NCI-H1105 treated with DMSO at 0.1 percent for 48 hours (cell line): ENCODE measurements at places on chromosomes 16 and 17.

DNA sequence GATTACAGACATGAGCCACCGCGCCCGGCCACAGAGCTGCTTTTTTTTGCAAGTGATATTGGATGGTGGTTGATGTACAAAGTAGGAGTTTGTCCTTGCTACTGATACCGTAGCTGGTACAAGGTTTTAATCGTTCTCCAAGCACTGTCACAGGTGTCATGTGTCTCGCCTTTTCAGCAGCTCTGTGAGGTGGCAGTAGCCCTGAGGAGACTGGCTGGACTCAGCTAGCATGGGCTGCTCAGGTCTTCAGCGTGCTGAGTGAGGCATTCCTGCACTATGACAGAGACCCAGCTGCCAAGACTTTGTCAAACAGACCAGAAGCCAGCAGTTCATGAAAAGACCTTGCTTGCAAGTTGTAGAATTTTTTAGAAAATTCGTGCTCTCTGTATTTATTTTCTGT is 7.2 kb downstream of the WWOX start:
- no peak for DNase-seq

DNA sequence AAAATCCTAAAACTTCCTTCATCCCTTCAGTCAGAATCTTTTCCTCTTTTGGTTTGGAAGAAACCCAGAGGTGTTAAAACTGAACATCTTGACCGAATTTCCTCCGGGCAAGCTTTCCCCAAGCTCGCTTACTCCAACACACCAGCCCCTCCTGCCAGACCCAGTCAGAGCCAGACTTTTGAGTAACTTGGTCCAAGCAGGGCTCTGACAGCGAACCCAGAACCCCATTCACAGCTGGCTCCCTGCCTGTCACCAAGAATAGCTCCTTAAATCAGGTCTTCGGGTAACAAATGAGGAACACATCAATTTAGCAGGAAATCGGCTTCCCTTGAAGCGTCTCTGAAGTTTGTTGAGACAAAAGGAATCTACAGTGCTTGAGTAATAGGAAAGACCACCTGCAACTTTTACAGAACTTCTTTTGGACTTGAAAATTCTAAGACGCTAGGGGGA is 27.3 kb downstream of the GAS7 start:
- no peak for DNase-seq

- DNase-seq = no peak
Observed at GRCh38 chr17:37833237-37833859, 88.5 kb upstream of the HNF1B start.

GRCh38 chr16:47732523-47733111 is 271.5 kb downstream of the PHKB start:
- DNase-seq = no peak

DNA sequence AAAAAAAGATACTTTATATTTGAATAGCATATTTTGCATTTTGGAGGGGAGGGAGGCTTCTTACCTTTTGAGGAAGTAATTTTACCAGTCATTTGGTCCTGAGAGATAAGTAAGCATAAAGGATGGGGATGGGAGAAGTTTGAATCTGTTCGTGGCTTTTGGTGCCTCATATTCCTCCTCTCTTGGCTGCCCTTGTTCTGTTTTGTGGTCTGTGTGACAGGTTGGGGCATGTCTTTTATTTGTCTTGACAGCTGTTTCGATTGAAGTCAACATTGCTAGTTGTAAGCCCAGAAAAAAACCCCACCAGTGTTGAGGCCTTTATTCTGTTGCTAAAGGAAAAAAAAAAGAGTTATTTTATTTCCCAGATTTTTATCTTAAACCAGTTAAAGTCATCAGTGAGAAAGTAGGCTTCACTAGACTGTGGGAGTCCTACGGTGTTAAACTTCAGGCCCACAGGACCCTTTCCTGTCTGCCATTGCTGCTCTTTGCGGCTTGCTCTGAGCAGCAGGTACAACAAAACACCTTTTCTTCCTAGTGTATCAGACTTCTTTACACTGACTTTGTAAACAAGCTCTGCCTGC is 11.4 kb downstream of the SLC7A6 start:
- peak; percentile 76 for DNase-seq

- DNase-seq = no peak
Observed at GRCh38 chr16:81526199-81526598, 81.6 kb downstream of the CMIP start.

DNA sequence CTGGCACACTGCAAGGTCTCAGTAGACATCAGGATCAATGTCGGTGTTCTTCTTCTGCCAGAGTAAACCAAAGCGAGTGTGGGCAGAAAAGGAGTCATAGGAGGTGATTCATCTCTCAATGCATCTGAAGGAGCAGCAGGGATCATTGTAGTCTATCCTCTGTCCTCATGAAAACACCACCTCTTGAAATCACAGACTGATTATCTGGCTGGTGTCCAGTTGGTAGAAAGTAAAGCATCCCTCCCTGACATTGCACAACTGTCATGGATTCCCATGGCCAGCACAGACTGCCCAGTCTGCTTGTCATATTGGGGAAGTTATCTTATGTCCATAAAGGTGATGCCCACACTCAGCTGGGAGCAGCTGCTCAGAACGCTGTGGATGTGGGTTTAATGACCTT is 74.1 kb downstream of the ABCC12 start:
- no peak for DNase-seq

- no peak for DNase-seq
Observed at GRCh38 chr16:22293137-22294106, 3.8 kb upstream of the POLR3E start.

- peak; percentile 15 for DNase-seq
Observed at GRCh38 chr17:49457564-49458535, 37.2 kb upstream of the NGFR start.

GRCh38 chr16:31187808-31188189 is 7.9 kb downstream of the FUS start:
- no peak for DNase-seq

DNA sequence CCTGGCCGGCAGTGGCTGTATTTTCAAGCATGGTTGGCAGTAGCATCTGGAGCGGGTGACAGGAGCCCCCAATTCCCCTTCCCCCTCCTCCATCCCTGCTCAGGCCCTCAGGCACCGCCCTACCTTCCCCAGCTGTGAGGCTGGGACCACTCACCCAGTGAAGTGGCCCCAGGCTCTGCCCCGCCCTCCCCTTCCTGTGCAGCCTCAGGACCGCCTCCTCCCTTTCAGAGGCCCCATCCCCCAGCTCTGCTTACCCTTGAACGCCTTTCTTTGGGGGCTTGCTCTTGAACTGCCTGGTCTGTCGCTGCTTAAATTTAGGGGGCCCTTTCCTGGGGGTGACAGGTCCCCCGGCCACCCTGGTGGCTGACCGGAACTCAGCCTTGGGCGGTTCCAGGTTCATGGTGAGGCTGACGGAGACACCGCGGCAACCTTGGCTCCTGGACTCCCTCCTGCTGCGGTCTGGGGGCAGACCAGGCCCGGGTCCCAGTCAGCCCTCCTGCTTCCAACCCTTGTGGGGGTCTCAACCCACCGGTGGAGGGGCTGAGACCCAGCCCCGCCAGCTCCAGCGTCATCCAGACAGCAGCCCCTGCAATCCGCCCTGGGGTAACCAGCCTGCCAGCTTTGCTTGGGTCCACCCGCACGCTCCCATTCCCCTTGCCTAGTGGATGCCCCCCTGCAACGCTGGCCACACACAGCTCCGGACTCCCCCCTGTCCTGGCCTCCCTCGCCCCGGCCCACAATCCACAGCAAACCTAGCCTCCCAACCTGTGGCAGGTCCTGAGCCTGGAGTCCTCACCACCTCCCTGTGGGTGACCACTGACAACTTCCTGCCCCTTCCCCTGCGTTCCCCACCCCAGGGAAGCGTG is 3.2 kb downstream of the PDE6G start:
- DNase-seq = no peak

GRCh38 chr17:46135126-46135812 is 58.0 kb downstream of the KANSL1 start:
- no peak for DNase-seq

GRCh38 chr17:83067071-83067717 is 12.2 kb upstream of the METRNL start:
- DNase-seq = no peak

DNA sequence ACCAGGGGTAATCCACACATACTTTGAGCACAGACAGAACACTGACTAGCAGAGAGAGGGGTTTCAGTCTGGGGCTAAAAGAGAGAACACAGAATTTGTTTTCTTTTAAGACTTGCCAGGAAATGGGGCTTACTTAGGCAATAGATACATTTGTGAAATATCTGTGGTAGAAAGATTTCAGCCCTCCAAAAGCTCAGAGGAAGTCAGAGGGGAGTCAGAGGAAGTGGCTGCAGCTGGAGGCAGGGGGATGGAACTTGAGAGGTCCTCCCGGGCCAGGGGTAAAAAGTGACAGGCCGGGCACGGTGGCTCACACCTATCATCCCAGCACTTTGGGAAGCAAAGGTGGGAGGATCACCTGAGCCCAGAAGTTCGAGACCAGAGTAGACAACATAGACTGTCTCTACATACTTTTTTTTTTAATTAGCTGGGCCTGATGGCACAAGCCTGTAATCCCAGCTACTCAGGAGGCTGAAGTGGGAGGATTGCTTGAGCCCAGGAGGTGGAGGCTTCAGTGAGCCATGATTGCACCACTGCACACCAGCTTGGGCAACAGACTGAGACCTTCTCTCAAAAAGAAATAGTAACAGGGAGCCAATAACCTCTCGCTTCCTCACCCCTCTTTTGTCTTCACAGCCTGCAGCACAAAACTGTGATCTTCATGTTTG is 49.9 kb downstream of the NLRC5 start:
- no peak for DNase-seq

DNA sequence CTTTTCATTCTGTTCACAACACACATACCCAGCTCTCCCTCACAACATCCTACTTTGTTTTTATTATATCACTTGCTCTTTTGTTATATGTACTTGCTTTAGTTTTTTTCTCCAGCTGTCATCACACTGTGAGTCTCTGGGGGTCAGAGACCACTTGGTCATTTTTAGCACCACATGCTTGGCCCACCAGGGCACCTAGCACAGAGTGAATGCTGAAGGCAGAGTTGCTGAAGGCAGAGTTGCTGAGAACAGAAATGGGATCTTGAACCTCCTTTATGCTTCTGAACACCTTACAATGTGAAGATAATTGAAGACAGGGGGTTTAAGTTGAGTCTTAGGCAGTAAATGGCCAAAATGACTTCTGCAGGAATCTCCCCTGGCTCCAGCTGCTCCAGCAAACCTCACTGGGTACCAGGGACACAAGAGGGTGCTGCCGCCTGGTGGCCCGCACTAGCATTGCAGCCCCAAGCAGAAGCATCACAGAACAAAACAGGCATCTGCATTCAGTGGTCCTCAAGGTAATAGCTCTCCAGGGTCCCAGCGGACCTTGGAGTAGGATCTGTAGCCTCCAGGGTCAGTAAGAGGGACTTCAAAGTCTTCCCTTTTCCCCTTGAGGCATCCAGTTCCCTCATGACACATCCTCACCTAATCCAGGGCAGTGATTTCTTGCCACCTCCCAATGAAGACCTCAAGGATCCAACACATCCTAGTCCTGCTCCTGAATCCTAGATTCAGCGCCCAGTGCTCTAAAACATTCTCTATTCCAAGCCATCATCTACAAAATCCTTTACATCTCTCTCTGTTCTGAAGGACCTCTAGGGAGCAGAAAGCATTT is 1972.6 kb downstream of the TP53TG3F start:
- DNase-seq = peak; percentile 0
